ENCODE measurements at places on chromosomes 3 and 15.

GRCh38 chr3:127115691-127116351, 77.1 kb upstream of the PRR23E start:
- DNase-seq, result no peak

GRCh38 chr3:42980909-42981308, 1.8 kb downstream of the GASK1A start:
- DNase-seq, result no peak

DNA sequence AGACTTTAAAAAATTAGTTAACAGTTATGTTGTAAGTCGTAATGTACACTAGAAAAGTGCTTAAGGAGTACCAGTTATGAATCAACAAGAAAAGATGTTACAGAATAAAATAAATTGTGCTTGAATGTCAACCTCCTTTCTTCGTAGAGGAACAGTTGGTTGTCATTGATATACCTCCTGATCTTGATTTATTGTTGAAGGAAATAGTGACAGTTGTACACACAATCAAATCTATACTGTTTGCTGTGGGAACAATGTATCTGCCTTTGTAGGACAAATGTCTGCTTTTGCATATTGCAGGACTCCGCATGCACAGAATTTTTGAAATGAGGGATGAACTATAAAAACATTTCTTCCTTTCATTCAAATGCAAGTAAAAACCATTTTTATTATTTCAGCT, 19.2 kb downstream of the RASA2 start:
- no peak for DNase-seq

DNA sequence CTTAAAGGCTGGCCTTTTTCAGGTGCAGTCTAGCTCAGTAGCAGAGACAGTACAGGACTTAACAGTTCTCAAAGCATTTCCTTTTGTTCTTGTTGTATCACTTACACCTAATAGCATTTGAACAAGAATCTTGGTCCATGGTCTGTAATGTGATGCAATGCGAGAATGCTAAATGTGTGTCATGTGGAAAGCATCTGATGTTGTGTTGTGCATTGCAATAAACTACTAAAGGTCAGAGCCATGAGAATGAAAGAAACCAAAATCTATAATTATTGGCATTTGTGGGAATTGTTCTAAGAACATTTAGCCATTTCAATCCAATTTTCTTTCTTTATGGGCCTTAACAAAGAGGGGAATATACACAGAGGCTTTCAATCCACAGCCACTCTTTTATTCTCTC, 324.5 kb upstream of the ROBO2 start:
- no peak for DNase-seq

DNA sequence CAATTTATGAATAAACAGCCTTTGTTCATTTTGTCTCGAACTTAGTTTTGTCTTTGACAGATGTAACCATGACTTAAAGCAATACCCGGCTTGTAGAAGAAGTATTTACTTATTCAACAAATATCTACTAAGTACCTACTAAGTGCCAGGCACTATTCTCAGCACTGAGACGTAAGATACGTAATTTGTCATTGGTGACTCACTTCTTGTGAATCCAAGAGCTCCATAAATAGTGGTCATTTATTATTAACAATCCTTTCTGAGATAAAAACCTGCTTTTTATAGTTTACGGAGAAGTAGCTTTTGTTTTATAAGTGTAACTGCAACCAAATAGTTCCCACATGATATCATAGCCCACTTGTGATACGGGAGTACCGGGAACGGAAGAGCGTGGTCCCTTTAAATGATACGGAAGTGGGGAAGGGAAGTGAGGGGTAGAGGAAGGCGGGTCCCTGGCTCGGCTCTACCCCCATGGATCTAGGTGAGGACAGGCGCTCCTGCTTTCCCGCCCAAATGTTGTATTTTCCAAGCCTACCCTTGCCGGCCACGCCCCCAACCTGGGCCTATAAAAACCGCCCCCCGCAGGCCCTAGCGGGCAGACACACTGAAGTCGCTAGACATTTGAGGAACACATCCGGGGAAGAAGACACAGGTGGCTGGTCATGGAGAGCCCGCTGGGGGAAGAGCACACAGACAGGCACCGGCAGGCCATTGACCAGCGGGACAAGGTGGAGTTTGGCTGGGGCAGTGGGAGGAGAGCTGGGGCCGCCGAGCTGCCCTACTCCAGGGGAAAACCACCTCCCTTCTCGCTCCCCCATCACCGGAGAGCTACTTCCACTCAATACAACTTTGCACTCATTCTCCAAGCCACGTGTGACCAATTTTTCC, at the start of gene SAMMSON:
TSS of gene SAMMSON (plus strand) at position 594 of the 888 bp plus-strand sequence.
- DNase-seq, result no peak

DNA sequence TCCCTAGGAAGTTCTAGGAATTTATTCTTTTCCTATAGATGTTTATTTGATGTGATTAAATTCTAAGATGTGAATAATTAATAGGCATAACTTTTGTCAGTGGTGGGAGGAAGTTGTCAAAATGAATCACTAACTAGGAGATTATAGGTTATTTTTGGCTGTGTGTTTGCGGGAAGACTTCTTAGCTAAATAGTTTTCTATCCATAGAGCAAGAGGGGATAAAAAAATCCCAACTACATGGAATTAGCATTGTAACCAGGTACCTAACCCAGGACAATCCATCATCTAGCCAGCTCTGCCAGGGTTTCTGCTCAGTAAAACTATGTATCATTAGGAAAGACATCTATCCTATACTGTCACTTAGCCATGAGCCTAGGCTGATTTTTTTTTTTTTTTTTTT, 23.9 kb downstream of the SLC30A4 start:
- DNase-seq, result no peak

- peak; percentile 26 for DNase-seq
These were observed 13.0 kb upstream of the MANF start for GRCh38 chr3:51371943-51372557.

- DNase-seq, result no peak
These were observed 43.1 kb downstream of the COL8A1 start for GRCh38 chr3:99681512-99681911.

DNA sequence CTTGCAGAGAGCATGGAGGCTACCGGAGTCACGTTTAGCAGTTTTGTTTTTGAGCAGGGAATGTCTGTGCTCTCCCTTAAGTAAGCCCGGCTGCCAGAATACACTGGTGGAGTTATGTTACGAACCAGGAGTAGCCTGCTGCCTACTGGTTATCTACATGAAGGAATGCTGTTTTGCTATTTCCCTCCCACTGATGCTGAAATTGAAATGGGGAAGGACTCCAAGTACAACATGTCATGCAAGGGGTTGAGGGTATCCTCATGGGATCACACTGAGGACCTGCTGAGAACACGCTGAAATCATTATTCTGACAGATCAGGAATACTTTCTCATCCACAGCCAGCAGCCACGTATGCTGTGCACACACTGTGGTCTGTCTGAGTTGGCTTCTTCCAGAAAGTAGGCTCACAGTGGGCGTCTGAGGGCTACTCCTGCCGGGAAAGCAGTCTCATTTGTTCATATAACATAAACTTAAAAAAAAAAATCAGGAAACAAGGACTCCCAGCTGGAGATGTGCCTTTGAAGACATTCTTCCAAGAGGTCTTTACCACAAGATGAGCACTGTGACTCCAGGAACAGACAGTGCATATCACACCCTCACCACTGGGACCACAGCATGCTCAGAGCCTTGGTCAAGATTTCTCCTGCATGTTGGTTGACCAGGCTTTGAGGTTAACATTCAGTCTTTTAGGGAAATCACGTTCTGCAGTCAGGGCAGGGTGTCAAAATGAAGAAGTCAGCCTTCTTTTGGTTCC, 300.4 kb upstream of the RASGRP1 start:
- peak; percentile 99 for DNase-seq

DNA sequence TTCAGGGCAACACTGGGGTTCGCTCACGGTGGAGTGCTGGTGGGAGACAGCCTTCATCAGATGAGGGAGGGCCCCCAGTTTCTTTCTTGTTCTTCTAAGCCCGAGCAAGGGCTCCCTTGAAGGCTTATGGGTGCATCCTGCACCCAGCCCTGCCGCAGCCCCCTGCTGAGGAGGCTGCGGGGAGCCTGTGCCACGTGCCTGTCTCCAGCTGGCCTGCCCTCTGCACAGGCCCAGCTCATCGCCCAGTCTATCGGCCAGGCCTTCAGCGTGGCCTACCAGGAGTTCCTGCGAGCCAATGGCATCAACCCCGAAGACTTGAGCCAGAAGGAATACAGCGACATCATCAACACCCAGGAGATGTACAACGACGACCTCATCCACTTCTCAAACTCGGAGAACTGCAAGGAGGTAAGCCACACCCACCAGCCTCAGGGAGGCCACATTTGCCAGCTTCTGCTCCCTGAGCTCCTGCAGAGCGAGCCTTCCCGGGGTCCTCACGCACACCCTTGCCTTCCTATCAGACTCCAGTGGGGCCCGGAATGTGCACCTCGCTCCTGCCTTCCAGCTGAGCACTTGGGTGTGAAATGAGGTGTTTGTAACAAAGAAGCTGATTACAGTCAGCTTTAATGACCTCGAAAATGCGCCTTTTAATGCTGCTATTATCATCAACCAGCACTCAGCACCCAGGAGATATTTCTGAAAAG, 164.3 kb downstream of the NSMCE3 start:
- no peak for DNase-seq

- no peak for DNase-seq
These were observed 32.0 kb downstream of the FOXL2 start for GRCh38 chr3:138914870-138915502.
